Stimulated activated CD4-positive, alpha-beta T cell treated with anti-CD3 and anti-CD28 coated beads, Interleukin-2, amount 100 ng/mL, for 24 hours (primary cell): ENCODE measurements at places on chromosomes 4 and X.
A peak's percentile ranks its signal among the peaks of the same experiment; 100 is the strongest.

GRCh38 chr4:118760493-118760892 is 75.3 kb downstream of the METTL14 start:
- no peak for DNase-seq

GRCh38 chrX:41734530-41734929 is 10.5 kb downstream of the GPR82 start:
- no peak for DNase-seq

DNA sequence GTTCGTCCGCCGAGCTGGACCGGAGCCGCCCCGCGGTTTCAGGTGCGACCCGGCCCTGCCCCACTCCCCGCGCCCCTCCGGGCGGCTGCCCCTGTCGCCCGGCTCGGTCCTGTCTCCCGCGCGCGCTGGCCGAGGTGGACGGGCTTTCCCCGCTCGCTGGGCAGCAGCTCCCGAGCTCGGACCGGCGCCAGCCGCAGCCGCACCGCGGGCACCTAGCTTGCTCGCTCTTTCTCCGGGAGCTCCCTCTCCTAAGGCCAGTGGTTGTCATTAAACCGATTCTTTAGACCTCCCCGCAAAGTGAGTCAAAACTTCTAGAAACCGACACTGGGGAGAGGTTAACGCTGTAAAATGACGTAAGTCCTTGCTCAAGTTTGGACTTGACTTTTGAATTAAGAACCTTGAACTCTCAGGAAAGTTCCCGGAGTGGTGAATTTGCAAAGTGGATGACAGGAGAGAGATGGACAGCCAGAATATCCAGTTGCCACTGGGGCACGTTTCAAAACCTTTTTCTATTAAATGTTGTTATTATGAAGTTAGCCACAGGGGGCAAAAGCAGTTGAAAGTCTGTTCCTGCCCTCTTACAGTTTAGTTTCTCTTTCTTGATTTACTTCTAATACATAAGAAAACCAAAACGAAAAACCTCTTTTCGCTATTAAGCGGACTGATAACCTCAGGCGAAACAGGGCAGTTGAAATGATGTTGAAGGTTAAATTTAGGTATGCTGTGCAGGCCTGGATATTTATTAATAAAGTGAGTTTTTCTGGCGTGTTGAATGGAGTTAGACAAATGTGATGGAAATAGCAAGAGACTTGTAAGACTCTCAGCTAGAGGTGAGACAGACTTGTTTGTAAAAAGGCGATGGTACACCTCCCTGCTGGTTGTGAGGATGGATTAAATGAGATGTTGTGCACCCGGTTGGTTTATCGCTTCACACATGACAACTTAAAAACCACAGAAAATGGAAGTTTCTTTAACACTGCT is 847 bp downstream of the PI4K2B start:
- no peak for DNase-seq

DNA sequence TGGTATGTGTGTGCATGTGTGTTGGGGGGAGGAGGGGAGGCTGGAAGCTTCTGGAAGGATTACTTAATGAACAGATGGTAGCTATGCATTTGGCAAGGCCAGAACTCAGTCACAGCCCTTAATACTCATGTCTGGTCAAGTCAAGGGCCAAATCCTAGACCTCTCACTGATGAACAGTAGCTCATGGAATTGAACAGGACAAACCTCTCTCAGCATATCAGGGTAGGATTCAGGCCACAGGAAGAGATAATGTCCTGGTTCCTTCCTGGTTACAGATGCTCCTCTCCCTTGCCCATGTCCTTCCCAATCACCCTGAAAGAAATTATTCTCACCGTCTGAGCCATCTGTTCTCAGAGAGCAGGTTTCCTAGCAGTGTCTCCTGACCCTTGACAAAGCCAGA is 165.7 kb downstream of the SOWAHB start:
- no peak for DNase-seq

DNA sequence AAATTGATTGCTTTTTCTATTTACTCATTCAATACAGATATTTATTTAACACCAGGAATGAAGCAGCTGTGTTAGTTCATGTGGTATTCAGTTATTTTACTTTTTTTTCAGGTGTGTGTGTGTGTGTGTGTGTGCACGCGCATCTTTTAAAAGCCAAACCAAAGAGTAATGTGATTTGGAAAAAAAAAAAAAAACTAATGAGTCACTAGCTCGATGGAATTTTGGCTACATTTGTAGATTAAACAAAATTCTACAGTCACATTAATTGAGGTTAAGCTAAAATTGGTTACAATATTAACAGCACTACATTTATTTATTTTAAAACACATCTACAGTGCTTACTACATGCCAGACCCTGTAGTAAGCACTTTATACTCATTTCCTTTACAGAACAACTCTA is 66.8 kb downstream of the HHIP start:
- no peak for DNase-seq

DNA sequence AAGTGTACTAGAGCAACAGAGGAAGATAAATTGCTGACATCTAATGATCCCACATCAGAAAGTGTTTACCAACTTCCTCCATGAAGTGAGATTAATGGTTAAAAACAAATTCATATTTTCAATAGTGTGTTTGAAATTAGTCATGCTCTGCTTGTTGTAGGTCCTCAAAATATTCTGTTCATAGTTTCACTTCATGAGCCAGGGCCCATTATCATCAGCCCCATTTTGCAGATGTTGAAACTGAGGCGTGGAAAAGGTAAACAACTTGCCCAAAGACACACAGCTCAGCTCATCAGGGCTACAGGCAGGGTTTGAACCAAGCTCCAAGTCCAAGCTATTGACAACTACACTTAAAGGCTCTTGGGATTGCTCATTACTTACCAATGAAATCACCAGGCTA is 103.5 kb upstream of the PPARGC1A start:
- no peak for DNase-seq

DNA sequence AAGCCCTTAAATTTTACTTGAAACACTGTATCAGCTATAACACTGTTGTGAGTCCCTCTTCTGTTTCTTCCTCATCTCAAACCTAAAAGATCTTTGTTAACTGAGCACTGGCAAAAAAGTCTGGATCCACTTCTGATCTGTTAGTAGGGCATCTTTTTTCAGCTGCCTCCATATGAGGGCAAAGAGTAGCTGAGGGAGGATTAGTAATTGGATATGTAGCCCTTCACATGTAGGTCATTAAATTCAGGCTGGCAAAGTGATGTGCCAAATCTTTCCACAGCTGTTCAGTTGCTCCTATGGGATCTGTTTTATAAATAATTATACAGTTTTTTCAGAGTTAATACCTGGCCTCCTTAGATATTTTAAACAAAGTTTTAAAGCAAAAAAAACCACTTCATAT is 1.1 kb upstream of the TRMT10A start:
- no peak for DNase-seq

GRCh38 chr4:174555789-174556630 is 33.7 kb upstream of the HPGD start:
- no peak for DNase-seq

DNA sequence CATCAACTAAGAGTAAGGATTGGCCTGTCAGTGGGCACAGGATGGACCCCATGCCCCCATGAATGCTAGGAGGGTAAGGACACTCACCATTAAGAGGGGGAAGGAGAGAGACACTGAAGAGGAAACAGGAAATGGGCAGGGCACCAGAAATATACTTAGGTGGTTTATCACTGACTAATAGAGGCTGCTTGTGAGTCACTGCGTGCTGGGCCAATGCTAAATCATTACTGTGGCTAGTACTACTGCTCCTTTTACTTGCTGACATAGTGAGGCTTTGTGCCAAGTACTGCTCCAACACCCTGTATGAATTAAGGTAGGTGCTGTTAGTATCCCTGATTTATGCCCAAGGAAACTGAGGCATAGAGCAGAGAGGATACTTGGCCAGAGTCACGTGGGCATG is 130.4 kb upstream of the FRMPD4 start:
- DNase-seq: no peak

- no peak for DNase-seq
Measured at GRCh38 chrX:12080265-12080664, 58.0 kb upstream of the FRMPD4 start.

- DNase-seq: no peak
Measured at GRCh38 chr4:4423706-4424498, 37.0 kb downstream of the NSG1 start.

DNA sequence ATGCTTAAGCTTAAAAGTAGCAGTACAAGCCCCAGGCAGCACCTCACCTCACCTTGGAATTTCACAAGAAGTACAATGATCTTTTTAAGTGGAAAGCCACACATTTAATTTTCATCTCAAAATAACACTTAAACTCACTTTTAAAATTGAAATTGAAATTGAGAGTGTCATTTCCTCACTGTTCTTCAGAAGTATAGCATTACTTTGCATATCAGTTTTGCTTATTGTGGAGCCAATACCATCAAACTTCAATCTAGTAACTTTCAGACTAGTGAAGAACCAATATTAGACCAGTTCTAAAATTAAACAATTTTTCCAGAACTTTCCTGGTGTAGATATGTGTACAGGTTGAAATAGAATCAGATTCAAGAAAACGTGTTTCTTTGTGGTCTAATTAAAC is 242.4 kb downstream of the NDST4 start:
- DNase-seq: no peak

DNA sequence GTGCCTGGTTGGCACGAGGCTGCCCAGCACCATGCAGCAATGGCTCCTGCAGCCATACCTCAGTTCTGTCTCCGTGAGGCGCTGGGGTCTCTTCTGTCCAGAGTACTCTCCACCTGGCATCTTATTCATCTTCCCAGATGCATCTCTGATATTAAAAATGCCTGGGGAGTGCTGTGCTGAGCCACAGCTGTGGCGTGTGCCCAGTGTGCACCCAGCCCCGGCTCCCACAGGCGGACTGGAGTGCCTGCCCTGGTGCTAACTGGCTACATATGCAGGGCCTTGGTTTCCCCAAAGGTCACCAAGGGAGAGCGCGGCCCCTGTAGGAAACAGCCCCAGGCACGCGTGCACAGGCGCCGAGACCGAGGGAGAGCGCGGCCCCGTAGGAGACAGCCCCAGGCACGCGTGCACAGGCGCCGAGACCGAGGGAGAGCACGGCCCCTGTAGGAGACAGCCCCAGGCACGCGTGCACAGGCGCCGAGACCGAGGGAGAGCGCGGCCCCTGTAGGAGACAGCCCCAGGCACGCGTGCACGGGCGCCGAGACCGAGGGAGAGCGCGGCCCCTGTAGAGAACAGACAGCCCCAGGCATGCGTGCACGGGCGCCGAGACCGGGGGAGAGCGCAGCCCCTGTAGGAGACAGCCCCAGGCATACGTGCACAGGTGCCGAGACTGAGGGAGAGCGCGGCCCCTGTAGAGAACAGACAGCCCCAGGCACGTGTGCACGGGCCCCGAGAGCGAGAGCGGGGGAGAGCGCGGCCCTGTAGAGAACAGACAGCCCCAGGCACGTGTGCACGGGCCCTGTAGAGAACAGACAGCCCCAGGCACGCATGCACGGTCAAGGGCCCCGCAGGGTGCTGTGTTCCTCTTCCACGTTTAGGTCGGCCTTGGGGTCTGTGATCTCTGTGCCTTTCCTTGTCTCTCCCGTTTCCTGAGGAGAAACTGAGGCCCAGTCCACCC is 14.5 kb downstream of the TMEM175 start:
- DNase-seq: no peak

GRCh38 chrX:46209037-46209436 is 336.2 kb downstream of the ZNF674 start:
- DNase-seq: no peak

DNA sequence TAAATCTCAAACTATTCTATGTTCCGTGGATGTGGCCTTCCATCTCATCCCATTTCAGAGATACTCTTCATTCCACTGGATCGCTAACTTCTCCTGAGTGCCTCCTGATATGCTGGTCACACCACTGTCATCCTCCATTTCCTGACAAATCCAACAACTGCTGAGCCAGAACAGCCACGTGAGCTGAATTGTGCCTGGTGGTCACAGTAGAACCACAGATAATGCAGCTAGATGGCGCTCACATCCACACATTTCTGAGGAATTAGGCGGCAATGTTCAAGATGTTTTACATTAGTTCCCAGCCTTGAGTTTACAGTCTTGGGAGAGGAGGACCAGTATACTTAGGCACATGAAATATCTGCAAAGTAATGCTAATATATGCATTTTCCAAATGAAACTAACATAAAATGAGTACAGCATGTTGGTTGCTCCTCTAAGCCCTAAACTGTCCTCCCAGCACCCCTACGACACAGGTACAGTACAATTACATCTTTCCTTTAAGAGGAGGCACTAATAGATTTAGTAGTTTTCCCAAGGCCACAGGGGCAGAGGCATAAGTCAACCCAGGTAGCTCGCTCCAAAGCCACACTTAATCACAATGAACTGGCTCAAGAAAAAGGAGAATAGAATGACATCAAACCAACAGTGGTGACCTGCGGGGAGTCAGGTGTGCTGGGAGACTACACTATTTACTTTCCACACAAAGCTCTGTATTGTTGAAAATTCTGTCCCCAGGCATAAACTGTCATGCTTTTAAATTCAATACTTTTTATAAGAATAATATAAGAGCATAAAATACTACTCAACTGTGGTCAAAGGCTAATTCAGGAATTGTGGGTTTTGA is 134.2 kb downstream of the CHIC2 start:
- peak; percentile 63 for DNase-seq

- no peak for DNase-seq
Measured at GRCh38 chr4:147307896-147308674, 172.8 kb upstream of the EDNRA start.

DNA sequence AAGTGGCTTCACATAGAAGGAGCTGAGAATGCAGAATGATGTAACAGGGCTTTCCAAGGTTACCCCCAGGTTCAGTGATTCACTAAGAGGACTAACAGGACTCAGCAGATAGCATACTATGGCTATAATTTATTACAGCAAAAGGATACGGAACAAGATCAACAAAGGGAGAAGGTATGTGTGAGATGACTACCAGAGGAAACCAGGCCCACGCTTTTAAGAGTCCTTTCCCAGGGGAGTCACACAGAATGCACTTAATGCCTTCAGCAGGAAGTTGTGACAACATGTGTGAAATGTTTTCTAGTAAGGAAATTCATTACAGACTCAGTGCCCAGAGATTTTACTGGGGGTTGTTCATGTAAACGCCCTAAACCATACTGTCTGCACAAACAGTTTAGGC is 373.6 kb upstream of the MAGEB2 start:
- DNase-seq: no peak

DNA sequence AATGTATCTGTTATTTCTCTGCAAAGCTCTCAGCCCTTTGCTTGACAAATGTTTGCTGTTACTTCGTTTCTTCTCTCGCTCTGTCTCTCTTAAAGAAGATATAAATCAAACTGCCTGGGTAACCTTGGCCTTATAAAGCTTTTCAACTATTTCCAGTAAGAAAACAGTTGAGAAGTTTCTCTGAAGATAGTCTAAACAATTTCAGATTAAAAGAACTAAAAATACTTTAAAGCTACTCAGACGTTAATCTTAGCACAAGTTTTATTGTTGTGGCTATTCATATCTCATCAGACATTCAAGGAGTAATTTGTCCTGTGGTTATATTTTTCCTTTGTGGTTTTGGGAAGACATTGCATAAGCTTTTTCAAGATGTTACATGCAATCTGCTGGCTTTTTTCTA is 22.6 kb downstream of the HOPX start:
- no peak for DNase-seq

DNA sequence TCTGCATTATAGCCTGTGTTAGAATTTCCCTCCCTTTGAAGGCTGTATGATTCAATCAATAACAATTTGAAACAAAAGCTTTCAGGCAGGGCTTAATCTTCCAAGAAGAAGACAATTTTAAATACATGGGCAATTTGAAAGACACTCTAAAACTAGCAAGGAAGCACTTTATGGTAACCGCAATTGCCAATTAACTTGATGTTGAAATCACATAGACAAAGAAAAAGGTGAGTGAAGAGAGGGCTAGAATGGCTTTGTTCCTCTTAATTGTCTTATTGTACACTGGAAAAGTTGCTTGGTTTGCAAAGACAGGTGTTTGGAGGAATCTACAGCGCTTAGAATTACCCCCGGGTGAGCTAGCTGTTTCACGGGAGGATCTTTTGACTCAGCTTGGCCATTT is 74.4 kb upstream of the PRKX start:
- no peak for DNase-seq
